ENCODE measurements at places on chromosomes 6 and 20.

DNA sequence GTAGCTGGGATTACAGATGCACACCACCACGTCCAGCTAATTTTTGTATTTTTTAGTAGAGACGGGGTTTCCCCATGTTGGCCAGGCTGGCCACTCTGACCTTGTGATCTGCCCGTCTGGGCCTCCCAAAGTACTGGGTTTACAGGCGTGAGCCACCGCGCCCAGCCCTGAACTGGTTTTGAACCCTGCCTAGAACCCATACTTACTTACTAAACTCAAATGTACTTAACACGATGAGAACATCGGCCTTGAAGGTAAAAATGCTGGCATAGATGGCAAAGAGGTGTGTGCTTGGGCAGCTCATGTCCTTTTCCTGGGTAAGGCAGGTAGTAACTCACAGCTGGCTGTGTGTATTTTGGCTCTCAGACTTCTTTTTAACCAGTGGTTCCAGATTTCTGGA lies 3.2 kb upstream of the ARMC12 start:
- DNase-seq, result no peak

DNA sequence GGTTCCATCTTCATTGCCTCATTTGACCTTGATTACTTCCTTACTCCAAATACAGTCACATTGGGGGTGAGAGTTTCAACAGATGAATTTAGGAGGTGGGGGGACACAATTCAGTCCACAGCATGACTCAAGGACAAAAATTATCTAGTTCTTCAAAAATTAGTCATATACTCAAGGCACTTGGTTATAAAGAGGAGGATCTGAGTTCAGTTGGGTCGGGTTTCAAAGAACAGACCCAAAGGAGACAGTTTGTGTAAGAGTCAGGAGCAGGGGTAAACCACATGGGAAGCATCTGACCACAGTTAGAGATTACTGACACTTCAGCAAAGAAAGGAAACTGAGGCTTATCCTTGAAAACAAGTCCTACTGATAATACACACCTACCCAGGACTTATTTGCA lies 138.0 kb downstream of the TBC1D7 start:
- no peak for DNase-seq

- no peak for DNase-seq
These were observed 28.9 kb upstream of the CCR6 start for GRCh38 chr6:167093922-167094432.

DNA sequence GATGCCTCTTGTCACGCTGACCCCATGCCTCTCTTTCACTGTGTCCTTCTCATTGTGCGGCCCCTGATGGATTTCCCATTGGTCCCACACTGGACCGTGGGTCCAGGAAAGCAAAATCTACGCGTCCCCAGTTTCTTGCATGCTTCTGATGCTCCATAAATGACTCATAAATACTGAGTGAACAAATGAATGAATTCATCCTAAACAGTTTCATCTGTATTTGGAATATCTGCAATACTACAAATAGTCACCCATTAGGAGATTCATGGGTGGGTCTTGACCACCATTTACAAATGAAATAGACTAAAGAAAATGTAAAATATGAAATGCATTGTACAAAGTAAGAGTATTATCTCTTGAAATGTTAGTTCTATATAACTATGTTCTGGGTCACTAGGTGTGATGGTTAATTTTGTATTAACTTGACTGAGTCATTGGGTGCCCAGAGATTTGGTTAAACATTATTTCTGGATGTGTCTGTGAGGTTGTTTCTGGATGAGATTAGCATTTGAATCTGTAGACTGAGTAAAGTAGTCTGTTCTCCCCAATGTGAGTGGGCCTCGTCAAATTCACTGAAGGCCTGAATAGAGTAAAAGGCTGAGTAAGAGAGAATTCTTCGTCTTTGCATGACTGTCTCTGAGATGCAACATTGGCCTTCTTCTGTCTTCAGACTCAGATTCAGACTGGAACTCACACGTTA lies 448.7 kb downstream of the PREX1 start:
- no peak for DNase-seq

- no peak for DNase-seq
These were observed 25.9 kb upstream of the EFHC1 start for GRCh38 chr6:52394251-52394666.

GRCh38 chr6:167572106-167572505 lies 247.2 kb downstream of the TTLL2 start:
- no peak for DNase-seq

- DNase-seq, result no peak
These were observed 174.3 kb downstream of the TTLL2 start for GRCh38 chr6:167499161-167499660.

GRCh38 chr6:56913285-56914074 lies 41.4 kb upstream of the BEND6 start:
- DNase-seq, result no peak
